HuH-7.5 (cell line): ENCODE measurements at places on chromosomes 7 and 10.

DNA sequence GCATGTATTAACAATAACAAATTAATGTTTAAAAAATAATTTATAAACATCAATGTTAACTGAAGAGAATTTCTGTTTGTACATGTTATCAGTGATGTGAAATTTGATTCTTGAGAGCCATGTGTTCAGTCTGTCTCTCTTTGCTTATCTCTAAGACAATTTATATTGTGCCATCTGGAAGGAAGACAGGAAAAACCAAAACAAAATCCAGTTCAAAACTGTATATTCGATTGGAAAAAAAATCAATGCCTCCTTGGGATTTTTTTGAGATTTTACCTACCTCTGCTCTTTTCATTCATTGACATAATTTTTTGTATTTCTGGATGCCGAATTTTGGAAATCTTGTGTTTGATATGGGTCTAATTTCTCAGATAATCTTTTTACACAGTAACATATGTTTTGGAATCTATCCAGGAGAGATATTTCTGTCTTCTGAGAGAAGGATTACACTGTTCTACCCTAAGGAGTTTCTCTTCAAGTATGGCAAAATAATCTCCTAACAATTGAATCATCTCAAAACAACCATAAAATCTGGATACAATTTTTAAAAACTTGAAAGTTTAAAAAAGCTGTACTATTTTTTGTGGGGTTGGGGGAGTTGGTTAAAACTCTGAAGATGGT is 311.9 kb upstream of the GNAI1 start:
- no peak for DNase-seq

- DNase-seq = no peak
These were observed 97.7 kb downstream of the ARHGAP12 start for GRCh38 chr10:31830887-31831286.

DNA sequence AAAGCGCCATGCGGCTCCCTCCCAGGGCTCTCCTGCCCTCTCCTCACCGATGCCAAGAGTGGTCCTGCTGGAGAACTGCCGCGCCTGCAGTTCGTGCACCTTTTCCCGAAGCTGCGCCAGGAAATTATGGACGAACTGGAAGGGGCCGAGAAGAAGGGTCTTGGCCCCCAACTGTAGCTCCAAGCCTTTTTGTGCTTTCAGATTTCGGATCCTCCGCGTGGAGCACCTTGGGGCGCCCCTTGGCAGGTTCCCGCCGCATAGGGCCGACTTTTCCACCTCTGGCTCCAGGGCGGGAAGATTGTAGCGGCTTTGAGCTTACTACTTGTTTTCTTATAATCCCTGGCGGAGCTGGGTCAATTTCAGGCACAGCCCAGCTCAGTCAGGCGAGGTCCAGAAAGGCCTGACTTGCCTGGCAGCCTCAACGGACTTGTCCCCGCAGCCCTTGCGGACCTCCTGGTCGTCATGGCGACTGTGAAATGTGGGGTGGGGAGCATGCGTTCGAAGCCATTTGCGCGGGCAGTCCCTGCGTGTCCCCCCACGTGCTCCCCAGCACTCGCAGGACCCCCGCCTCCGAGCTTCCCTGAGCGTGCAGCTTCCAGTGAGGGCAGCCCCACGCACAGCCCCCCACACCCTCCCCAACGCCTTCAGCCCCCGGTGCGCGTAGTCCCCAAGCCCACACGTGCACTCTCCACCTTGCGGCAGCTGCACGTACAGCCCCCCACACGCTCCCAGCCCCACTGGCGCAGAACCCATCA is 129.9 kb downstream of the KBTBD2 start:
- DNase-seq = no peak

GRCh38 chr10:23927576-23928325 is 281.2 kb upstream of the KIAA1217 start:
- DNase-seq = no peak

- no peak for DNase-seq
These were observed 36.1 kb downstream of the LRRN3 start for GRCh38 chr7:111126987-111127386.
